ENCODE measurements at places on chromosomes 1 and 21.

DNA sequence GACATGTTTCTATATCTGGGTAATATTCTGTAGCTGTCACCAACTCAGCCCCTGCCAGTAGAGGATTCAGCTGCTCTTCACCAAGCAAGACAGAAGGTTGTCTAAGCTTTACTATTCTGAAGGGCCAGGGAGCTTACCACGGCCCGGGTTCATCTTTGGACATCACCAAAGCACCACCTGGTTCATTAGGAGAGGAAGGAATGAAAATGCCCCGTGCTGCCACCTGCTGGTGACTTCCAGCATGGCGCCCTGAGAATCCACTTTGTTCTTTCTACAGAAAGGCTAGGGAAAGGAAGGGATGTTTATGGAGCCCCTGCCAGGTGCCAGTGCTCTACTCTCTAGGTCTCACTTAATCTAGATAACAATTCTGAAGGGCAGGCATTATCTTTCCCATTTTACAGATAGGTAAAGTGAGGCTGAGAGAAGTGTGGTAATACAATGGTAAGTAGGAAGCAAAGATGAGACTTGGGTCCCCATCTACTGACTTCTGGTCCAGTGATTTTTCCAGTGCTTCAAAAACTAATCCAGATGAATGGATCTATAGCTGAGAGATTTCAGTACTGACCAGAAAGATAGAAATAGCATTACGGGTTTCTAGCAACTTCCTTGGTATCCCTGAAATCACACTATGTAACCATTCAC, 79.5 kb downstream of the BEND5 start:
- DNase-seq, result no peak

- no peak for DNase-seq
These were observed 84.7 kb upstream of the IRF2BP2 start for GRCh38 chr1:234694661-234695060.

DNA sequence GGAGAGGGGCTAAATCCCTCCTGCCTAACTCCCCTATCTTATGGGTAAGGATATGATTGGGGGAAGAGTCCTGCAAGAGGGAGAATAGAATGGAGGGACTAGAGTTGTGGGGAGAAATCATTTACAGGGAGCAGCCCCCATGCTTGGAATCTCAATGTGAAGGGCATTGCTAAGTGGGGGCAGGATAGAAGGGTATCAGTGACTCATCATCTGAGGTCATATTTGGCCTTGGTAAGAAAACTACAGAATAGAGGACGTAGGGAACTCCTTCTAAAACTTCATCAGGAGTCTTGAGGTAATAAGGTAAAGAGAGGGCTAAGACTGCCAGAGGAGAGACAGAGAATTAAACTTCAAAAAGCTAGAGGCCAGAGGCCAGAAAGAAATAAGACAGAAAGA, 487 bp downstream of the HJV start:
- no peak for DNase-seq

- DNase-seq, result no peak
These were observed 14.0 kb upstream of the WASF2 start for GRCh38 chr1:27503844-27504587.

DNA sequence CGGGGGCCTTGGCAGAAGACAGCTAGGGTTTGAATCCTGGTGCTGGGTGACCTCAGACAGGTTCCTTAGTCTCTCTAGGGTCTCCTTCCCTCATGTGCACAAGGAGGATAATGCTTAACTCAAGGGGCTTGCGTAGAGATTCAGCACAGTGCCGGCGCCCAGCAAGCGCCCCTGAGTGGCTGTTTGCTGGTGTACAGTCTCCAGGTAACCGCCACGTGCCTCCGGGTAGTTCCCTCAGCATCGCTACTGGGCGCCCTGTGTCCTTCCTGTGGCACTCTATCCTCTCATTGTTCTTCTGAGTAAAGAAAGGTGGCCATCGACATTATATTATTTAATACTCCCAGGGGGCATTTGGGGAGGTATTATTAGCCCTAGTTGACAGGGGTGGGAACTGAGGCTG, 80.9 kb downstream of the NENF start:
- no peak for DNase-seq

DNA sequence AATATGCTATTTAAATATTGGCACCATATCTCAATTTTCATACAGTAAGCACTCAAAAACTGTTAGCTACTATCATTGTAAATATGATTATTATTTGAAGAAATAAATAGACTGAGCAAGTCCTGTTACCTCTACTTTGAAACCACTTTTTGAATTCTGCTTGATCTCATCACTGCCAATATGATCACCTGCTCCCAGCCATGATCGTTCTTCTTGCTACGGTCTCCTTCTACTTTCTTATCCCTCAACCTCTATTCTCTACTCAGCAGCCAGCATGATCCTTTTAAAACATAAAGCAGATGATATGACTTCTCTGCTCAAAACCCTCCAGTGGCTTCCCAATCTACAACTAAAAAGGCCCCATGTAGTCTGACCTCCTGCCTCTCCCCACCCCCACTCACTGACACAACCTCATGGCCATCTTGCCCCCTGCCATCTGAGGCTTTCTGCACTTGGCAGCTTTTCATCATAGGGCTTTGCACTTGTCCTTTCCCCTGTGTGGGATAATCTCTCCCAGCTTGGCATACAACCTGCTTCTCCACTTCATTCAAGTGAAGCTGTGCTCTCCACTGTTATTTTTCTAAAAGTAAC, 27.2 kb downstream of the CD34 start:
- DNase-seq, result no peak

GRCh38 chr21:28419811-28420210, 572.9 kb downstream of the LTN1 start:
- DNase-seq, result no peak

GRCh38 chr1:89598450-89599331, 34.2 kb upstream of the LRRC8C start:
- no peak for DNase-seq

DNA sequence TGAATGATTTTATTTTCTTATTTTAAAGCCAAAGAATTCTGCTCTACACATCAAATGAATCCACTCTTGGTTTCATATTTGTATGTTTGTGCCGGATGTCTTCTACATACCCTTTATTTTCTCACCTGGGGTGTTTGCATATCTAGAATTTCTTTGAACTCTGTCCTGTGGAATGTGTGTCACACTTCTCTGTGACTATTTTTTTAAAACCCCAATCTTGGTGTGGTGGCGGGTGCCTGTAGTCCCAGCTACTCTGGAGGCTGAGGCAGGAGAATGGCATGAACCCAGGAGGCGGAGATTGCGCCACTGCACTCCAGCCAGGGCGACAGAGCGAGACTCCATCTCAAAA, 35.4 kb downstream of the CENPF start:
- no peak for DNase-seq

- DNase-seq, result no peak
These were observed 2019.8 kb downstream of the NCAM2 start for GRCh38 chr21:23017989-23018388.

DNA sequence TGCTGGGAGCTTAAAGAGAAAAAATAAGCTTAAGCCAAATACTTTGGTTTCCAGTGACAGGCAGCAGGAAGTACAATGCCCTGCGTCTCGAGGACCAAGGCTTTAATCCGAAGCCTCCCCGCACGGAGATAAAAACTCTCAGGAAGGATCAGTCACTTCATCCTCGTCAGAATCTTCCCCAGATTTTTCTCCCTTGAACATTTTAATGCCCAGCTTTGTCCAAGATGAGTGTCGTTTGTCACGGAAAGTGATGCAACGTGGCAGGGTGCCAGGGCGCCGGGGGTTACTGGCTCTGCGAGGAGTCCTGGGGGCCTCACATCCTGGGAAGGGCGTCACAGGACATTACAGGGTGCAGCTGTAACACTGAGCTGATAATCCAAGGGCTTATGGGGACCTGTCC, 25.2 kb upstream of the PCBP3 start:
- no peak for DNase-seq

- DNase-seq, result no peak
These were observed 291.3 kb downstream of the NTNG1 start for GRCh38 chr1:107432108-107432507.

DNA sequence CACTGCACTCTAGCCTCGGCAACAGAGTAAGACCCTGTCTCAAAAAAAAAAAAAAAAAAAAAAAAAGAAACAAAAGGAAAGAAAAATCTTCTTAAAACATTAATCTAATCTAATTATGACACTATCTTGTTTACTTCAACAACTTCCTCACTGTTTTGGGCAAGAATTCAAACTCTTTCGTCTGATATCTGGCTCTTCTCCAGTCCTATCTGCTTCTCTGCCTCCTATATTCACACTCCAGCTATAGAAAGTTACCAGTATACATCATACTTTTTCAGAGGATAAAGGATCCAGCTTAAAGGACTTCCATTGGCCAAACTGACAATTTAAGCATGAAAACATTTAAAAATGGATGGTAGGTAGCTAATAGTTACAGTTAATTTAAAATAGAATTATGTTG, 47.3 kb downstream of the EIF2B3 start:
- DNase-seq, result no peak

- no peak for DNase-seq
These were observed 125.8 kb downstream of the NTMT2 start for GRCh38 chr1:170271430-170272161.

DNA sequence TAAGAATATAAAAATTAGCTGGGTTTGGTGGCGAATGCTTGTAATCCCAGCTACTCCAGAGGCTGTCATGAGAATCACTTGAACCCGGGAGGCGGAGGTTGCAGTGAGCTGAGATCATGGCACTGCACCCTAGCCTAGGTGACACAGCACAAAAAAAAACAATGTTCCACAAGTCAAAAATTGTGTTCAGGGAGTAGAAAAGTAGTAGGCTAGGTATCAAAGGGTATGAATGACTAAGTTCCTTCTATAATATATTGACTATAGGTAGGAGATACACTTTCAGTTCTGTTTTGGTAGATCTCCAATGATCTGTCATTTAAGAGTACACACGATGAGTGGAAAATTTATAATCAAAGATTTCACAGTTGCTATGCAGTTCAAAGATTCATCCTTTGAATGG, 16.7 kb downstream of the USP48 start:
- no peak for DNase-seq

DNA sequence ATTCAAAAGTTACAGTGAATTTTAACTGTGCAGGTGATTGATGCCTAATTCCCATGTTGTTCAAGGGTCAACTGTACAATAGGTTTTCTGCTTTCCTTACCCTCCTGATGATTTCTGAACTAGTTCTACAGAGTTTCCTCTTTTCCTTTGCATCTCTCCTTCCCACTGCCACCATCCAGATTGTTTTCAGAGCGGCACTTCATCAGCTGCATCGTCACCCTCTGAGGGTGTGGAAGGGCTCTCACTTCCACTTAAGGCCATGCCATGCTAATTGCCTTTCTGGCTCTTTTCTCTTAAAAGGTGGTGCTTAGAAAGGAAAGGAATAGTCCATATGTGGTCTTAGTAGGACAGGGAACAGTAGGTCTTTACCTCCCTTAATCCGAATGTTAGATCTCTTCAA, 39.1 kb downstream of the DISC1 start:
- DNase-seq, result no peak

DNA sequence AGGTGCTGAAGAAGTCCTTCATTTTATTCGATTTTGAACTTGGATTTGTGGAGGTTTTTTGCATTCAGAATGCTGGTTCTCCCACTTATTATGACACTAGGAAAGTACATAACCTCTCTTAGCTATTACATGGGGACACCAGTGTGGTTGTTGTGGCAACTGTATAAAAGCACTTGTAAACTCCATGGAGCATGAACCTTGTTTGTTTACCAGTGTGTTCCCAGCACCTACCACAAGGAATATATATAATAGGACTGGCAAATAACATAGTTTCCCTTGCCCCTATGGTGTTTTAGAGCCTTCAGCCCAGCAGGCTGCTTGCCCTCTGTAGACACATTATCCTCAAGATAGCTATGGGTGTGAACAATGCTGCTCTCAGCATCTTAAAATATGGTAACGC, 43.1 kb downstream of the RASSF5 start:
- peak; percentile 56 for DNase-seq

DNA sequence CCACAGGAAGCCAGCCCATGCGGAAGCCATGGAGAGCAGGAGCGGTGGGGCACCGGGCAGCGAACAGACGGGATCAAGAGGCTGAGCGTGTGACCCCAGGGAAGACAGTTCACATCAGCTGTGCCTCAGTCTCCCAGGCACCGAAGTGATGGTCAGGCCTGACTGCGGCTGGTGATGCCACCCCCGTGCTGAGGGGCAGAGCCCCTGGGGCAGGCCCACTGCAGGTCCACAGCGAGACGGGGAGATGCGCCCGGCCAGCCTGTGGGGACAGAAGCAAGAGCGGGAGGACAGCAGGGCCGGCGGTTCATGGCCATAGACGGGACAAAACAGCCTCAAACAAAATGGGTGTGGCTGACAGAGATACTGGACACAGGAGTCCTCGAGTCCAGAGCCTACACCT, 93.8 kb downstream of the RIPK4 start:
- DNase-seq, result no peak

DNA sequence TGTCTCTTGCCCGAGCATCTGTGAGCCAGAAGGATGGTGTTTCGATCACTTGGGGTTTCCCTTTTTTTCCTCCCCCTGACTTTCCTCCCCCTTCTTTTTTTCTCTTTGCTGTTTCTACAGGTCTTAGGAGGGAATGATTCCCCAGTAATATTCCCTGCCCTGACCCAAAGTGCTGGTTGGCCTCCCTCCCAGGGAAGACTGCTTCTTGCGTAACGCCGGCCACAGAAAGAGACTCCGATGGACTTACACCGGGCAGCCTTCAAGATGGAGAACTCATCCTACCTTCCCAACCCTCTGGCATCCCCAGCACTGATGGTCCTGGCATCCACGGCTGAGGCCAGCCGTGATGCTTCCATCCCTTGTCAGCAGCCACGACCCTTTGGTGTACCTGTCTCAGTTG, 6.8 kb downstream of the RNF220 start:
- no peak for DNase-seq

- no peak for DNase-seq
These were observed 18.4 kb downstream of the CCT3 start for GRCh38 chr1:156319664-156320063.

GRCh38 chr21:44657635-44658540, at the start of gene KRTAP12-3:
TSS of gene KRTAP12-3 (plus strand) at chr21:44657932. CDS start at chr21:44657980, 48 bp downstream.
- no peak for DNase-seq

DNA sequence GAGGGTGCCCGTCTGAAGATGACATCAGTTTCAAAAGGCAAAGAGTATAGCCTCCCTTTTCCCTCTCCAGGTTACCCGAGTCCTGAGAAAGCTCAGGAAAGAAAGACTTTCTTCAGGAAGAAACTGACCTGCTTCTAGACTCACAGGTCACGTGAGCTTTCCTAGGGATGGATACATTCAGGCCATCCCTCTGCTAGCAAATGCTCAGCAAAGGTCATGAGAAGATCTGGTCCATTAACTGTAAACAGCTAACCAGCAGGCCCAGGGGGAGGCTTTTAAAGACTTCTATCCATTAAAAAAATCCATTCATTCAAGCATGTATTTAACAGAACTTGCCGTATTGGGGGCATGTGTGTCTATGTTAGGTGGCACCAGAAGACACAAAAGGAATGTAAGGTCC, 605.5 kb downstream of the KIF26B start:
- no peak for DNase-seq

GRCh38 chr1:157151073-157151472, 12.9 kb upstream of the ETV3 start:
- no peak for DNase-seq

GRCh38 chr1:209911746-209912145, 26.3 kb upstream of the SYT14 start:
- DNase-seq, result no peak
